ENCODE measurements at places on chromosomes 5 and 9. TPM values are rescaled to one million over a fixed set of nuclear protein-coding genes. Genes with fewer than 3 reads are reported as not detected.

The LHX3 gene
- polyA plus RNA-seq: not detected

The HMCN2 gene
- polyA plus RNA-seq: 7.5 TPM

The IGFBPL1 gene
- 0.72 TPM for polyA plus RNA-seq

DNA sequence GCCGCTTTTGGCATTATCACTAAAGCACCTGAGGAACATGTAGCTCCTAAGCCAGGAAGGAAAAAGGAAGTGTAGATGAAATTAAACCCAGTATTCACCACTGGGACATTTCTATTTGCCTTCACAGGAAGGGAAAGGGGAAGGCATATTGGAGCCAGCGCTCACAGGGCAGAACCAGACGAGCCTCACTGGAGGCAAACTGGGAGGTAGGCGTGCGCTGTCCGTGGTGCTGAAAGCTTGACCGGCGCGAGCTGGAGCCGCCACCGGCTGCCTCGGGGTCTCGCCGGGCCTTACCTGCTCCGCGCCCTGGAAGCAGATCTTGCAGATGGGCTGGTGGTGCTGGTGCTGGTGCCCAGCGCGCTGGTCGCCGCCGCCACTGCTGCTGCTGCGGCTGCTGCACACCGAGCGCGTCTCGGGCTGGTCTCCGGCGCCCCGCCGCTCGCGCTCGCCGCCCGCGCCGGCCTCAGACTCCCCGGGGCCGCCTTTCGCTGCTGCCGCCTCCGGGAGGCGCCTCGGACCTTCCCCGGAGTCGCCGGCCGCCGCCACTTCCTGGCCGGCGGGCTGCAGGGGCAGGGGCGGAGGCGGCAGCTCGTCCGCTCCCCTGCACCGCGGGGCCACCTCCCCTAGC is 732 bp downstream of the MARCHF11 start:
- DNase-seq: peak; percentile 79

- DNase-seq: no peak
These were observed 50.1 kb downstream of the ADAMTS2 start for GRCh38 chr5:179294891-179295777.

The MARCHF3 gene
- polyA plus RNA-seq: 6.2 TPM

- DNase-seq: no peak
These were observed 157.8 kb downstream of the NTRK2 start for GRCh38 chr9:84827216-84827765.

DNA sequence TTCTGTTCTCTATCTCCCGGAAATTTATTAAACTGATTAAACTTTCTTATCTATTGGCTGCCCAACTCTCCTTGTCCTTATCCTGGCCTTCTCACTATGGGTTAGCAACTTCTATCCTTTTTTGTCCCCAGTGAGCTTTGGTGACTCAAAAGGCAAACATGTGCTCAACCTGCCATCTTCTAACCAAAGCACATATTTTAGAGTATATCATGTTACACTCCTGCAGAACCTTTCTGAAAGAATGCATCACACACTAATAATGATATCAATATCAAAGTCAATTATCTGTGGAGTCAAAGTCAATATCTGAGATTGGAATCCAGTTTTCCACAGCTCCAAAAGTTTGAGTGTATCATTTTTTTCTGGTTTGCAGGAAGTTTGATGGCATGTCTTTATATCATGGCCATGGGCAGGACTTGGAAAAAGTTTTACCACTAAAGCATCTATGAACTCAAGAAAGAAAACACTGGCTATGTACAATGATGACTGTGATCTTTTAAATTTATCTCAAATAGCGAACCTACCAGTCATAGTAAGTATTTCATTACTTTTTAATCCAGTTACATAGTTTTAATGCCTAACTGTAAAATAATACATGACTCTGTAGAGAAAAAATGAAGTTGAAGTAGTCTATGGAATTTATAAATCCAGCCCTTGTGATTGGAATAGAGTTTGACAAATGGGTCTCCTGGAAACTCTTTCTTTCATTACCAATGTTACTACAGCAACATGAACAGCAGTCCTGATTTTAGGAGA is 166.8 kb downstream of the DROSHA start:
- no peak for DNase-seq
